ENCODE measurements at places on chromosomes 2 and 18.

DNA sequence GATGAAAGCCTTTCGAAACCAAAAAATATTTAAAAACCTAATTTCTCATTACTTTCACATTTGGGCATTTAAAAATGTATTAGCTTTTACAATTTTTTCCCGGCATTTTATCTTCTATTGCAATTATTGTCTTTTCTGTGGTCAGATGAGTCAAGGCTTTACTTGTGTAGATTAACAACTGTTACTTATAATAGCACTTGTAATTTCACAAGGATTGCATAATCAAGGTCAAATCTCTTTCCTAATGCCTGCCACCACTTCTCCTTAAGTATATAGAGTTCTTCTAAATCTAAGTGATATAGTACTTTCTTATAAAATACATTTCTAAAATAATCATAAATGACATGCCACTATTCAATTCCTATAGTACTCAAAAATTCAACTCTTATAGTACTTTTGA lies 67.2 kb downstream of the SLC8A1 start:
- peak; percentile 53 for DNase-seq

DNA sequence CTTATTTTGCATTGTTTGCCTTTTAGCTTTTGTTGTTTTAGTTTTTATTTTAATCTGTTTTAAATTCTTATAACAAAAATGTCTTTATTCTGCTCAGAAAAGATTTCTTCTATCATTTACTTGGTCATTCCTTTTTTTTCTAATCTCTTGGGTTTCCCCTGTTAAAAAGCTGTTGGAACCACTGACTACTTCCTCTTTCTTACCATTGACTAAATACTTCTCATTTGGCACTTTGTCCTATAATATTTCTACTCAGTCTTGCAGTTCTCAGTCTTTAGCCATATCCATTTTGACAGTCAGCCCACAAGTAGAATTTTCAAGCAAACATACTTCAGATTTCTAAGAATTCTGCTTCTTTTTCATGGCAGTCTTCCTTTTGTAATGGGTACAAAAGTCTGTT lies 567.2 kb downstream of the SATB2 start:
- DNase-seq: peak; percentile 79

- no peak for DNase-seq
These were observed 169.1 kb downstream of the ATAD2B start for GRCh38 chr2:23757686-23758433.

- DNase-seq: no peak
These were observed 17.7 kb upstream of the MAL start for GRCh38 chr2:95007822-95008221.

DNA sequence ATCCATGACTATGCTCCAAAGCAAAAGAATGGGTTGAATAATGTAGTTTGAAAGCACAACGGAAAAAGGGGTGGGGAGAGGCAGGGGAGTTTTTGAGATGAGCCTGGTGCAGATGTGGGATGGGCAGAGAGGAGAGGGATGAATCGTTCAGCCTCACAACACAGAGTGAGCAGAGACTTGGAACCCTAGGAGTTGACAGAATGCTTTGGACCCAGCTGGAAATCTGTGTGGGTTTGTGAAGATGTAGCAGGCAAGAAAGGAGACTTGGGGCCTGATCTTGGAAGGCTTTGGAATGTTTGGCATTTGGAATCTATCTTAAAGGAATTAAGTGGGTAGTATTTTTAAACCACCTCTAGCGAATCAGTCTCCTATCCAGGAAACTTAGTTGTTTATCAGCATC lies 66.0 kb upstream of the KCTD1 start:
- no peak for DNase-seq

GRCh38 chr2:157085522-157085921 lies 172.0 kb upstream of the GALNT5 start:
- no peak for DNase-seq

DNA sequence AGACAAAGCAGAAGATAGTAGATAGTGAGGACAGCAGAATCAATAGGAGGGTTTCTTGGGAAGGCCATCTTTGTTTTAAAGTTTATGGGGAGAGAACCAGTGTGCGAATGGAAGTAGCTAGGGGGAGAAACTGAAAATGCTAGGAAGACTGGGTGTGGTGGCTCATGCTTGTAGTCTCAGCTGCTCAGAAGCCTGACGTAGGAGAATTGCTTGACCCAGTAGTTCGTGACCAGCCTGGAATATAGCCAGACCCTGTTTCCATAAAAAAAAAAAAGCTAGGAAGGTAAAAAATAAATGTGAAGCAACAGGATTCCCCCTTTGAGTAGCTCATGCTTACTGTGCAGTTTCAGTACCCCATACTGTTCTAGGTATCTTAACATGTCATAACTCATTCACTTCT lies 19.2 kb upstream of the DRC1 start:
- DNase-seq: no peak

DNA sequence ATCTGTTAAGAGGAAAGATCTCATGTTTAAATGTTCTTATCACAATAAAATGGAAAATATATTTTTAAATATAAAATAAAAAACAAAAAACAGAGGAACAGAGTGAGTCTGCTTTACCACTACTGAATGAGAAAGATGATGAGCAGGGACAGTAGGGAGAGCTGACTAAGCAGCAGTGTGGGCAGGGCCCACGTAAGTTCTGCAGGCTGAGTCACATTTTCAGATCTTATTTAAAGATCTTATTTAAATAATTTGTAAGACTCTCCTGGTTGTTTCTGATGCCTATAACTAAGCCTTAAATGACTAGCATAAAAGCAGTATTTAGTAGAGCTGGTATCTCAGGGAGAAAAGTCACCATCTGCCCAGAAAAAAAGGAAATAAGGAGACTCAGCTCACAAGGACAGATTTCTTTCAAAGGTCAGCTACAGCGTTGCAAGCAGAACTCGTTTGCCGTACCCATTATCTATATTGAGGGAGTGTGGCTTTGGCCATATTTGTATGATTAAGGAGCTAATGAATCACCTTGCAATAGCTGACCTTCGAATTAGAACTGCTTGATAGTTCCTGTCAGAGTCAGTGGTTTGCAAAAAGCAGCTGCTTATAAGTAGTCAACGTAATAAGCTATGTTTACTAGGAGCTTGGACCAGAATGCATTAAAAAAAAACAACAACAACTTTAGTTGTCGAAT lies 322.1 kb upstream of the CHAC2 start:
- DNase-seq: no peak

DNA sequence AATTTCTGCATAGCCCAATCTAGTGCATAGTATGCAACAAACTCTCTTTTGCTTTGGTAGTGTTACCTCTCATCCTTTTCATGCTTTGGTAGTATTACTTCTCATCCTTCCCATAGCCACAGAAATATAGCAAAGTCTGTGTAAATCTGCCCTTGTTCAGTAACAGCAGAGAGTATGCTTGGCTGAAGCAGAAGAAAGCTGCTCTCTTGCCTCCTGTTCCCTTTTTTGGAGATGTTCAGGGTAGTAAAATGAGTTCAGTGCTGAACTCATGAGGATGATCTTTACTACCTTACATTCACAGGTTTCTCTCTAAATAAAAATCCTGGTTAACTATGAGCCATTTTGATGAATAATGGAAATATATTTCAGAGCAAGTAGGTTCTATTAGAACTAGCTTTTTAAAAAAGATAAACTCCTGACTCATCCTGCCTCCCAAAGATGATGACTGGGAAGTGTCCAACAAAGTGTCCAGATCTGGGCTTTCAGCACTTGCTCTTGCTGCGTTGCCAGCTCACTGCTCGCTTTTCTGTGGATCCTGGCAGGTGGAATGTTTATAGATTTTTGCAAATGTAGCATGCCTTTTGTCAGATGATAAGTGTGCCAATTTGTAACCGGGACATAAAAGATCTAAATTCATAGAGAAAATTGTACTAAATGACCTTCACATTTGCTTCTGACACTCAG lies 29.4 kb upstream of the CHMP3 start:
- no peak for DNase-seq

DNA sequence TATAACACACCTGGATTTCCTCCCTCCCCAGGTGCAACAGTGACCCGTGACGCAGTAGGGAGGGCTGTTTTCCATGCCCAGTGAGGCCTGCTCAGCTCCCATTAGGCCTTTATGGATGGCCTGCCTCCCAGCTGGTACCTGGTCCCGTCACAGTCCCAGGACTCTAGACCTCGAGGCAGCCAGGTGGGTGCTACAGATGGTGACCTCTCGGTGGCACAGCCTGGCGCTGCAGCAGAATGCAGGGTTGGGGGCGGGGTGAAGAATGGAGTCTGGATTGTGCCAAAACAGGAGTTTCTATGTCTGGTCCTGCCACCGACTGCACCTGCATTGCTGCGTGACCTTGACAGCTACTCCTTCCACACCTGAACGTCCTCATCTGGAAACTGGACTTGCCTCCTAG lies 18.0 kb upstream of the YWHAQ start:
- no peak for DNase-seq

DNA sequence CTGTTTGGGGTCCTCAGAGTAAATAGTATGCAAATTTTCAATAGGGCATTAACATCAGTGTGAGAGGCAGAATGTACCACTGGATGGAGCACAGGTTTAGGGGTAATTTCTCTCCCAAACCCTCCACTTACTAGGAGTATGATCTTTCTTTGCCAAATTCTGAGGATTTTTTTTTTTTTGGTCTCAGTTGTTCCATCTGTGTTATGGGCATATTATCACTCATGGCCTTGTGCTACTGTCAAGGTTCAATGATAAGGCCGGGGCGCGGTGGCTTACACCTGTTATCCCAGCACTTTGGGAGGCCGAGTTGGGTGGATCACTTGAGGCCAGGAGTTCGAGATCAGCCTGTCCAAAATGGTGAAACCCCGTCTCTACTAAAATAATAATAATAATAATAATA lies 30.2 kb upstream of the ZEB2 start:
- DNase-seq: no peak

DNA sequence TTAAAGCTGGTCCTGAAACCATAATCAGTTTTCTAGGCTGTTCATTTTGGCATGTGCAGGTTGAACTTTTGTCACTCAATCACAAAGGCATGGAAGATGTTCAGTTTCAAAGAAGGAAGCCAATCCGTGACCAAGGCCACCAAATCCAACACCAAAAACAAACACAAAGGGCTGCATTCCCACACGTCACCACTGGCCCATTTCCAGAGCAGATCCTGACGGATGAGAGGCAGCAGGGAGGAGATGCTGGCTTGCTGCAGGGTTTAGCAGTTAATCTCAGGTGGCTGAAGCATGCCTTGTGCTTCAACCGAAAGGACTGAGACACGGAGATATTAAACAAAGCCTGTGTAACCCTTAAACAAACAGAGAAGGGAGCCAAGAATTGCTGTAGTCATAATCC lies 191.9 kb upstream of the CTAGE1 start:
- no peak for DNase-seq

DNA sequence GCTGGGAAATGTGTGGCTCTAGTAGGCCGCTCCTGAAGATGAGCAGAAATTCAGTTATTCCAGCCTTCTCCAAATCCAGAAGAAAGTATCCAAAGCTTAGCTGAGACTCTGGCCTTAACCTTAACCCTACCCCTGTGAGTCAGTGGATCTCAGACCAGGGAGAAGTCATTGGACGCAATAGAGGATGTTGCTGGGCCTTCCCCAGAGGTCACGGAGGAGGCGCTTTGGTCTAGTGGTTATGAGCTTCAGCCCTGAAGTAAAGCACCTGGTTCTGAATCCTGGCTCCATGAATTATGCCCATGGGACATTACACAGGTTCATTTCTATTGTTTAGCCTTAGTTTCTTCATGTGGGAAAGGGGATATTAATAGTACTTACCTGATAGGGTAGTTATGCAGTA lies 24.0 kb downstream of the PKDCC start:
- DNase-seq: no peak
